ENCODE measurements at places on chromosomes 1 and 21.

DNA sequence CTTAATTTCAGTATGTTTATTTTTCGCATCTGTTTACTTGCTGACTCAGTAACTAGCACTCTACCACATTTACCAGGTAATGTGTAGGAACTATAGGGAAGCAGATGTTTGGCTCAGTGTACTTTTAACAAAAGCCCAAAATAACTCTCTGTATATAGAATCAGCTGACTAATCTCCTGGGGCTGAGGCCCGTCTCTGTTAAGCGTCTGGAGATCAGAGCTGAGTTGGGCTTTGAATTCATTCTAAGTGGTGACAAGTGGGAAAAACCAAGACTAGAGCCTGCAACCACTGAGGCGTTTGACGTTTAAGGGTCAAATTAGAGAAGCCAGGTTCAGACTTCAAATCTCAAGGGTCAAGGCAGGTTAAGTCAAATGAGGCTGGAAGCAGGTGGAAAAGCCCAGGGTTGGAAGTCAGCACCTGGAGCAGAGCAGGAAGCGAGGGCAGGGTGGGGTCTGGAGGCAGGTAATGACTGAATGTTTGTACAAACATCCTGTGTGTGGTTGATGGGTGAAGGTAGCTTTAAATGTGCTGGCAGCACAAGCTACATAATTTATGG is 56.8 kb upstream of the LYST start:
- DNase-seq = peak; percentile 59

DNA sequence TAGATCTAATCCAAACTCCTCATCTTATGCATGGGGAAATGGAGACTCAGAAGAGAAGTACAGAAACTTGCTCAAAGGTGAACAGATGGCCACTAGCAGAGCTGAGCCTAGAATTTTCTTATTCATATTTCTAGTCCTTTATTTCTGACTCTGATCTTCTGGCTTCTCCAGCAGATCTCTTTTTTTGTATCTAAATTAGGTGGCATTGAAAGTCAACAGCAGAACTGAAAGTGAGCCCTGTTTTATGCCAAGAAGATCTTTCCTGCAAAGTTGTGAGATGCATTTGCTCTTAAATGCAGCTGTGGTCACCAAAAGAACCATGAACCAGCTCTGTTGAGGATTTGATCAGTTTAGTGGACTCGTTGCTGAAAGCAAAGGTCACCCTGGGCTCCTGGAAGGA is 75.5 kb downstream of the KAZN start:
- no peak for DNase-seq

DNA sequence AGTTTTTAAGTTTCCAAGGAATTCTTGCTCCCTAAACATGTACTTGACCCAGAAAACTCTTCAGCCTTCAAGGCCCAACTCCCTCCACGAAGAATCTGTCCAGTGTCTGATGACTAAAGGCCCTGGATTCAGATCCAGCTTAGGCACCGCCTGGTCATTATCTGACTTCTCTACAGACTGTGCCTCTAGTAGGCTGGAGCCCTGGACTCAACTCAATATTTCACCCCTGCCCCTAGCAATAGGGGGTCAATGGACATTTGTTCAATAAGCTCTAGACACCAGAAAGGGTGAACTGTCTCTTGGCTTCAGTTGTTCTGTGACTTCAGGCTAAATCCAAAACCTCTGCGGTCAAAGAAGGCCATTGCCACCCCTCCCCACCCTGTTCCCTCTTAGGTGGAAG is 34.5 kb downstream of the NUAK2 start:
- no peak for DNase-seq

DNA sequence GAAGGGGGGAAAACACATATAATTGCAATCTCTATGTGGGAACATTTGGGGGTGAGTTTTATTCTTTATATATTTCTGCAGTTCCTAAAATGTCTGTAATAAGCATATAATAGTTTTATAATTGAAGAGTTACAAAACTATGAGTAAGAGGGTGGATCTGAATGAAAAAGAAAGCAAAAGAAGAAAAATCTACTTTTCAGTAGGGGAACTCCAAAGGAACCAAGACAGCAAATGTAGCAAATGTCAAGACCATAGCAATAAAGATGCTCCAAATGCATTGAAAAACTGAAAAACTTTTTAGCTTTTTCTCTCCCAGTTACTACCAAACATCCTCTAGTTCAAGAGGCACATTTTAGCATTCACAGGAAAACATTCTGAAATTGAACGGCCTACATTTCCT is 434.8 kb downstream of the LMO4 start:
- DNase-seq = no peak

GRCh38 chr21:27561116-27561515 is 594.2 kb upstream of the ADAMTS5 start:
- DNase-seq = no peak

- no peak for DNase-seq
These were observed 138.1 kb upstream of the KCNJ6 start for GRCh38 chr21:38054334-38054733.

DNA sequence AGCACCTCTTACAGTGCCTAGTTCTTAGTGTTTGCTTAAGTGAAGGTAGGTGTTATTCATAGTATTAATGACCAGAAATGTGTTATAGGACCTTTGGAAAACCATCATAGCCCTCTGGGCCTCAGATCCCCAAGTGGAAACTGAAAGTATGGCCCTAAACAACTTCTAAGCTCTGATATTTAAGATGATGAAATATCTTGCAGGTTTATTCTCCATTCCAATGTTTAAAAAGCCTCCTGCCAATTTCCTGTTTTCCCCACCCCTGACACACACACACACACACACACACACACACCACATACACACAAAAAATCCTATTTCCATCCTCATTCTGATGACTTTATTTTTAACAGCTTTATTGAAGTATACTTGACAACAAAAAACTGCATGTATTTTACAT is 108.2 kb downstream of the DIRAS3 start:
- no peak for DNase-seq

DNA sequence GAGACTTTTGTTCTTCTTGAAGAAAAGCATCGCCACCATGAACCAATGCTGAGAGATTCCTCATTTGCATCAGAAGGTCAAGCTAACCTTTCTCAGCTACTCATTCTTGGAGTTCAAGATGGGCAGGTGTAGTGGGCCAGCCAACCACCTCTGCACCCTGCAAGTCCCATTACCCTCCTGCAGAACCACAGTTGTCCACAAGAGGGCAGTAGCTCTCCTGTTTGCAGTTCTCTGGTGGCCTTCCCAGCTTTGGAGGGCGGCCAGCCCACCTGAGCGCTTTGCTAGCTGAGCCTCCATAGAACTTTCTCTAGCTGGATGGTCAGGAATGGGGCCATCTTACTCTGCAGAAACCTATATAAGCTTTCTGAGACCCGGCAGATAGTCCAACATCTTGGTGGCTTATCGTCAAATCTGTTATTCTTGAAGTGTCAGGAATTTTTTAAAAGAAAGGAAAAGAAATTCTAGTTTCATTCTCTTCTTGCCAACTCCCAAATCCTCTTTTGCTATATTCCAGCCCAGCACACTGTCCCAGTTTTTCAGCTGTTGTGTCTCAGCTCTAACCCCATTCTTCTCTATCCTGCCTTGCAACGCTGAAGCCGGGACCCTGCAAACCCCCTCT is 11.0 kb upstream of the LMX1A start:
- peak; percentile 56 for DNase-seq

DNA sequence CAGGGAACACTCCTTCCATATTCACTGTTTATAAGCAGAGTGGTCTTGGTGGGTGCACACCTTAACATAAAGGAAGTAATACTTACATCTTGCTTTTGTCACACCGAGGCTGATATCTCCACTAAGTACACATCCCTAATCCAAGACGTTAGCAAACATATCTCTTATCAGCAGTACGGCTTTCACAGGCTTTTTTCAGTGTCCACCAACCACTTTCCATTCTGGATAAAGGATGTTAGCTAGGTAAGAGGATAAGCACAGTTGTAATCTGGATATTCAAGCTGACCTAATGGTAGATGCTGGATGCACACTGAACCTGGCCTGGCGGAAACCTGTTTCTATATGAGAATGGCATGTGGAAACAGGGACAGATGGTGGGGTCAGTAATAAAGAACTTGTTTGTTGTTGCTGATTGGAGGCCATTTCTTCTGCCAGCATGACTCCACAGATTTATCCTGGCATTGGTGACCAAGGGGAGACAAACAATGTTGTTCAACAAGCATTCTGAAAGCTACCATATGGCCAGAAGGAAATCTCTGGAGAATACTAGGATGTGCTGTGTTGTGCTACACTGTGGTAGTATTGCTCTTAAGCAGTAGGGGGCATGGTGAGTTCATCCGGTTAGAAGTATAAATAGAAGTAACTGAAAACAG is 416.4 kb downstream of the PTBP2 start:
- peak; percentile 14 for DNase-seq

DNA sequence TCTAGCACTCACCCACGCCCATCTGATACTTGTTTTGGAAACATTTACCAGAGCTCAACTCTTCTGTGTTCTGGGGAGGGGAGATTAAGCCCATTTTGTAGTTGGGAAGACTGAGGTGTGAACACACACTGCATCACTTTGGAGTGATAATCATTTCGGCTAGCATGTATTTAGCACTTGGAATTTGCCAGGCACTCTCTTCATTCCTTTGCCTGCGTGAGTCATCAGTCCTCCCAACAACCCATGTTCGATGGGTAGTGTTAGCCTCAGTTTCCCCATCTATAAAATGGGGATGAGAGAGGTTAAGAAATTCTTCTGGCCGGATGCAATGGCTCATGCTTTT is 182.8 kb upstream of the TMEM51 start:
- no peak for DNase-seq

DNA sequence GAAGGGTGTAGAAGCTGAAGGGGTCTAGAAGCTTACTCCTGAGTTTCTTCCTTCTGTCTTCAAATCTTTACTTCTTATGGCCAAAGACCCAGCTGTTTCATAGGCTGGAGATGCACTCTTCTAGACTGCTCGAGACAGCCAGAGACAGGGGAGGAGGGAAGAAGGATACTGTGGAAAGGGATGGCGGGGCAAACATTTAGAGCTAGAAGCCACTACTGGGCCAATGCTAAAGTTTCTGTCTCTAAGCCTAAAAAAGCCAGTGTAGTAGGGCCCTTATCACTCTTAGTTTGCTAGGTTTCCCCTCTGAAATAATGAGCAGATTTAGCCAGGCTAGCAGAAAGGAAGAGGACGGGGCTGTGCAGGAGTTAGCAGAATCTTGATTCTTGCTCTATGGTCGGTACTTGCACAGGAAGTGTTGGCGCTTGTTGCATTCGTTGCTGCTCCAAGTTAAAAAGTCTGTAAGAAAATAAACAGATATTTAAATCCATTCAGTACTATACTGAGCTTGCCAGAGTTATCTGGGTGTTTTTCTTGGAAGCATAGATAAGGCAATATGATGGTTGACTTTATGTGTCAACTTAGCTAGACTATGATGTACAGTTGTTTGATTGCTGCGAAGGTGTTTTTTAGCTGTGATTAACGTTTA is 16.9 kb downstream of the REG4 start:
- no peak for DNase-seq

- DNase-seq = peak; percentile 67
These were observed 14.0 kb downstream of the HSF2BP start for GRCh38 chr21:43645136-43645891.

- peak; percentile 47 for DNase-seq
These were observed 98.9 kb upstream of the BACE2 start for GRCh38 chr21:41068967-41069642.

DNA sequence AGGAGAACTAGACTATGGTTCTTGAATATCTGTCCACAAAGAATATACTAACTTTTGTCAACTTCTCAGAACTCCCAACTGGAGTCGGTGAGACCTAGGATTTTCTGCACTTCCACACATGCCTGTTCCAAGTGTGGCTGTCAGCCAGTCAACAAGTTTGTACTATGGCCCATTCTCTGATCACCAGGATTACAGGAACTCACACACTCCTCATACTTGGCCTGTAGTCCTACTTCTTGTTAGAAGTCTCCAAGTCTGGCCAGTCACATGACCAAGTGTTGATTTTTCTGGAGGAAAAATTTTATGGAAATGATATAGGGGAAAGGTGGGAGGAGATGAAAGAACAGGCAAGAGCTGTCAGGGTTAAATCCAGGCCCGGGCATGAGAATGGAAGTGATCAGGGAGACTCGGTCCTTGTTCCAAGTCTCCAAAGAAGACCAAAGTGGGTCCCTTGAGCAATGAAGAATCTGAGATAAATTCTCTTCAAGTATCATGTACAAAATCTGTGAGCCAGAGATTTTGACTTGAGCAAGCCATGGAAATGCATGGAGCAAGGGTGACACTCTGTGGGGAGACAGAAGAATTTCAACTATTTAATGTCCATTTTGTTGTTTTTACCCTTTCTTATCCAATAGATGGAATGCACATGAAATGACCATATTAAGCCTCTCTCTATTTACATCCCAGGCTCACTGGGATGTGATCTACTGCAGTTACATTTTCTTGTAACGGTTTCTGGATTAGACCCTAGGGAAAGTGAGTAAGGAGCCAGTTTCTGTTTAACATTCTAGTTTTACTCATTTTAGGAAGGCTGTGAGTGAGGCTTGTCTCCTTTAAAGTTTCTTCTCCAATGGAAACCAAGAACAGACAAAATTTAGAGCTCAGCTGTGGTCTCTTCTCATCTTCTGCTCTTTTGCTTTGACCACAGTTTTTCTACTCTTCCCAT is 320.9 kb downstream of the ASTN1 start:
- peak; percentile 14 for DNase-seq

GRCh38 chr1:29599826-29600225 is 363.5 kb downstream of the PTPRU start:
- DNase-seq = no peak

DNA sequence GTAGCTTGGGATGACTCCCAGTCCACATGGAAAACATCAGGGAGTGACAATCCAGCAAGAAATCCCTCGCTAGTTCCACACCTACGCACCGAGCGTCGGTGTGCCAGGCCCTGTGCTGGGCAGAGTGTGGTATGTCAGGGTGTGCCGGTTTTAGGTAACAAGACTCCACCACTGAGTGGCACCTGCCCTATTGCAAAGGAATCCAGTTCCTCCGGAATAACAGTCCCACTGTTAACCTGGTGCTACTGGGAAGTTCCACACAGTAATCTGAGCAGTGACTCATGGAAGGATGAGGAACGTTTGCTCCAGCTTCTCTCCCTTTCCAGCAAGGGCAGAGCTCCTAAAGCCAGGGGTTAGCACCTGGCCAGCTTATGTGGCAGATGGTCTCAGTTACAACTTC is 14.3 kb downstream of the RNF207 start:
- DNase-seq = no peak

- no peak for DNase-seq
These were observed 105.4 kb upstream of the FAM78B start for GRCh38 chr1:166272155-166272554.

DNA sequence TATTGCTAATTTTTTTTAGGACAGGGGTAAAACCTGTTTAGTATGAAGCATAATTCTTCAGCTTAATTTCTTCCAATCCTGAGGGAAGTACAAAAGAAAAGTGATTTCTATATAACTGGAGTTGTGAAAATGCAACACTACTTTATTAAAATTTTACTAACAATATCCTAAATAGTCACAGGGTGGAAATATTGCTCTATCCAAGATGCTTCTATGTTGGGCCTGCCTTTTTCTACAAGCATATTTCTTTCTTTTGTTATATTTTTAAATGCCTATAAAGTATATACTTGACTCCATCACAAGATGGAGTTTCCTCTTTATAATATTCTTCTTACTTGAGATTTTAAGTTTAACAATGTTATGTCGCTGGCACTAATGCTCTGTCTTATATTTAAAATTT is 37.9 kb downstream of the DTL start:
- no peak for DNase-seq

Data from hepatic stellate cell (primary cell).